T-cell (primary cell): ENCODE measurements at places on chromosomes 5 and 9.

DNA sequence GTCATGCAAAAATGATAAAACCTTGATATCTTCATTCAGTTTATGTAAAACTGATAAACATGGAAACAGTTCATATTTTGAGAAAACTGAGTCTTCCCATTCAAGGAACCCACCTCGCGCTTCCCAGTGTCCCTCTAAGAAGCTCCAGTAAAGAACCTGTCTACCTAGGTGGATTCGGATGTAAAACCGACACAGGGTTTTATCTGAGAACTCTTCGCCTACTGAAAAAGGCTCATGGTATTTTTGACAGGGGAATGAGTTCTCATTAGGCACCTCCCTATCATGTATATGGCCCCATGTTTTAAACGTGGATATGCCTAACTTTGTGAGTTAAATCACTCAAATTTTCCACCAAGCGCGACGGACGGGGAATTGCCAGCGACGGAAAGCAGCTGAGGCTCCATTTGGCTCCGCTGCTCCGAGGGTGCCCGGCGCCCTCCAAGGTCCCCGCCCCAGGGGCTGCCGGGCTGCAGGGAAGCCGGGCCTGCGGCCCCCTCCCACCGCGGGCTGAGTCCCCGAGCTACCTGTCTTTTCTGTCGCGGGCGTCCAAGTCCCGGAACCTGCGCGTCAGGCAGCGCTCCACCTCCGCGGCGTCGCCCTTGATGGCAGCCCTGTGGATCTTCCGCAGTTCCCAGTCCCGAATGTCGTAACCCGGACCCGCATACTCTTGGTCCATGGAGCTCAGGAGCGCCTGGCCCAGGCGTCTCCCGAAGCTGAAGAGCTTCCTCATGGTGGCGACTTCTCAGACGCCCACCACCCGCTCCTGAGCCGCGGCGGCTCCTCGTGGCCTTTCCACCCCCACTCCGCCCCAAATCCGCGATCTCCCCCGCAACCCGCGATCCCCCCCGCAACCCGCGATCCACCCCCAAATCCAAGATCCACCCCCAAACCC is 594 bp downstream of the ANKRD18A start:
- DNase-seq, result no peak

DNA sequence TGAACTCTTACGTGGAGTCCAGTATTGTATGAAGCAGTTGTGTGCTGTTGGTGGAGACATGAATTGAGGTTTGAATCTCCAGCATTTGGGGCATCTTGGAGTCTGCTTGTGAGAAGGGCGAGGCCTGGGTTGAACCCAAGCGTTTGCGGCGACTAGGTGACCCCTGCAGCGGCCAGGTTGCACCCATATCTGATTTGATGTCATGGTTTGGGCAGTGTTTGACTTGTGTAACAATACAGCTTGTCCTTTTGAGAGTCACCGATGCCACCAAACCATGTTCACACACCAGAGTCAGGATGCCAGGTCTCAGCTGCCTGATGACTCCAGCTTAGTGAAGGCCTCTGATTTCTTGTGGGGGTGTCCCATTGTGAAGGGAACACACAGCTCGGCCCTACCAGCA is 2.1 kb downstream of the TRAF2 start:
- DNase-seq, result no peak

DNA sequence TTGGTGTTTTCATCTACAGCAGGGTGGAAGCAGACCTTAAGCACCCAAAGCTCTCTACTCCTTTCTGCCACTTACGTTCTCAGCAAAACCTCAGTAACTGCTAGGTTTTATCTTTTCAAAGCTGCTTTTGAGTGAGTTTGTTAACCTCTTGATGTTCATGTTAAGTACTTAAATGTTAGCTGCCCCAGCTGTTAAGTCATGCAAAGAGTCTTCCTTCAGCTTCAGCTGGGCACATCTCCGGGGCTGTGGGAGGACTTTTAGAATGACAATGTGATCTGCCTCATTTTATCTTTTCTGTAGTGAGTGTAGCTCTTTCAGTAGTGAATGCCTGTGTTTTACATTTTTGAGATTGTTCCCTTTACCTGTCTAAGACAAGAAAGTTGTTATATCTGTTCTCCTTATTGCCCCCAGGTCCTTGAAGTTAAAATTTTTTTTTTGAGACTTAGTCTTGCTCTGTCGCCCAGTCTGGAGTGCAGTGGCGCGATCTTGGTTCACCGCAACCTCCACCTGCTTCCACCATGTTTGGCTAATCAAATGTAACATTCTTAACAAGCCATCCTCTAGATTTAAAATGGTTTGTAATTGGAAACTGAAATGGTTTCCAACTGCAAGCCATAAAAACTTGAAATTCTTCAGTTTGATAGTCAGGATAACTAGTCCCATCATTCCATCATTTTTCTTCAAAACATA is 19.6 kb downstream of the KDM4C start:
- DNase-seq, result no peak

- DNase-seq, result no peak
These were observed at the start of gene HSDL2 for GRCh38 chr9:112380102-112380824. HSDL2 (plus strand) TSS chr9:112380108; CDS start chr9:112380164, 56 bp downstream.

GRCh38 chr5:74109344-74109743 is 483.3 kb downstream of the ARHGEF28 start:
- no peak for DNase-seq

- no peak for DNase-seq
These were observed 576.1 kb downstream of the TLE4 start for GRCh38 chr9:80147866-80148265.

GRCh38 chr9:89153232-89154017 is 25.2 kb downstream of the SHC3 start:
- no peak for DNase-seq

DNA sequence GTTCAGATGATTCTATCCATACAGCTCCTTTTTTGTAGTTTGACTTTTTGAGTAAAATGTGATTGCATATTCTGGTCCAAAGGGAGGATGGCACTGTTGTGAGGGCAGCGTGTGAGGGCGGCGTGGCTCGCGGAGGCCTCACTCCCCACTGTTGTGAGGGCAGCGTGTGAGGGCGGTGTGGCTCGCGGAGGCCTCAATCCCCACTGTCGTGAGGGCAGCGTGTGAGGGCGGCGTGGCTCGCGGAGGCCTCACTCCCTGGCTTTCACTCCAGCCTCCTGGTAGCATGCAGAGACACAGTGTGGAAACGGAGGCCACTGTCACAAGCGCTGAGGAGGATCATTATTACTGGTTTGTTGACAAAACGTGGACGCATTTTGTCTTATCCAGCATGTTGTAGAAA is 79.0 kb downstream of the EHMT1 start:
- no peak for DNase-seq

DNA sequence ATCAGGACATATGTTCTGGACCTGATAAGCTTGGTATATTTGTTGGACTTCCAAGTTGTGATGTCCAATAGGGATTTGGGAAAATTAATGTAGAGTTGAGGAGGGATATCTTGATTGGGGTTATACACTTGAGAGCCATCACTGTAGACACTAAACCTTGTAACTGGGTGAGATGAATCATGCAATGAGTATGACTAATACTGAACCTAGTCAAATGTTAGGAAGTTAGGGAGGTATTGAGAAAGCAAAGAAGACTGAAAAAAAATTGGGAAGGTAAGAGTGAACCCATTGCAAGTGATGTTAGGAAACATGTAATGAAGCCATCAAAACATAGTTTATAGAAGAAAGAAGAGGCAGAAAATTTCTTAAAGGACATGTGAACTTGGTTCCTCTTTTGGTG is 668.4 kb upstream of the CDH9 start:
- no peak for DNase-seq

- DNase-seq, result no peak
These were observed 29.2 kb upstream of the RXRA start for GRCh38 chr9:134297083-134297410.

DNA sequence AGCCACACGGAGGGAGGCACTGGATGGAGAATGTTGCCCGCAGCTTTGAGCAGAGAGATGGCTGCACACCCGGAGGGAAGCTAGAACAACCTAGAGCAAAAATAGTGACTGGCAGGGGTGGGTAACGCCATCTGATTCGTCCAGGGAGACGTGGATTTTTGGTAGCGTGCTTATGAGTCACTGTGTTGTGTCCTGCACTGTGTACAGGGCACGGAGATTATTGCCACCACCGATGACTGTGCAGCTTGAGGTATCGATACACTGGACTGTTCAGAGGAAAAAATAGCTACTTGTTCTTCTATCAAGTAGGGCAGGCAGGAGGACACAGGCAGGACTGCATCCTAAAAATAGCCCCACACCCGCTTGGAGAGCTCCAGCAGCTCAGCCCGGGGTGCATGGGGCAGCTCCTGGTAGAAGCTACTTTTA is 6.0 kb downstream of the UBE2QL1 start:
- no peak for DNase-seq

DNA sequence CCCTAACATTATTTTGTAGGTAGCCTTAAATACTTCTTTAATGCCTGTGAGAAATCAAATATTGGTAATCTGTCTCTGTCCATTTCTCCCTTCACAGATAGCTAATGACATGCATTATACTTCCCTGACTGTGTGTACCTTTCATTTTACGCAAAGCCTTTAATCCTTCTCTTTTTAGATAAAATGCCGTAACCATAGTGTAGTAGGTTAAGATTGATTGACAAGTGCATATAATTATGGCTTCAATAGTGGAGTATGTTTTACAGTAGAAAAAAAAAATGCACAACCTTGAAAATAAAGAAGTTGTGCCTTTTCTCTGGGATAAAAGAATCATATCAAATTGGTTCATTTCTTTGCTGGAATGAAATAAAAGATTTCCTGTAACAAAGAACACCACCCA is 559.6 kb upstream of the GRAMD2B start:
- DNase-seq, result no peak

- no peak for DNase-seq
These were observed 151.6 kb downstream of the SLIT3 start for GRCh38 chr5:169149317-169149716.

DNA sequence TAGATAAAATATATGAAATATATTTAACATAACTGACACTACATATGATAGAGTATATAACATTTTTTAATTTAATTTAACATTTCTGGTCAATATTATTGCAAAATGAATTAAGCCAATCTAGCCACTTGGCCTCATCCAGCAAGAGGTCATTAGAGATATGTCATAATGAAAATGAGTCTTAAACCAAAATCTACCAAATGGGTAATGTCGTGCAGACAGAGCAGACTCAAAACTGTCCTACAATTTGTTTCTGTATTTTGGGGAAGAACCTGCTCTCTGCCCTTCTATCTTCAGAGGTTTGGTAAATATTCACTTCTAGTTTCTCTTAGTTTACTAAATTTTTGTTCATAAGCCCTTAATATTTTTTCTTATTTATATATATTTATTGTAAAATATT is 61.4 kb downstream of the ARHGEF28 start:
- no peak for DNase-seq

- peak; percentile 67 for DNase-seq
These were observed at the start of gene CAST for GRCh38 chr5:96661855-96662724. CAST (plus strand) TSS chr5:96662376; CDS start chr5:96662423, 47 bp downstream.

- no peak for DNase-seq
These were observed 25.1 kb downstream of the BARX1 start for GRCh38 chr9:93930070-93930469.

DNA sequence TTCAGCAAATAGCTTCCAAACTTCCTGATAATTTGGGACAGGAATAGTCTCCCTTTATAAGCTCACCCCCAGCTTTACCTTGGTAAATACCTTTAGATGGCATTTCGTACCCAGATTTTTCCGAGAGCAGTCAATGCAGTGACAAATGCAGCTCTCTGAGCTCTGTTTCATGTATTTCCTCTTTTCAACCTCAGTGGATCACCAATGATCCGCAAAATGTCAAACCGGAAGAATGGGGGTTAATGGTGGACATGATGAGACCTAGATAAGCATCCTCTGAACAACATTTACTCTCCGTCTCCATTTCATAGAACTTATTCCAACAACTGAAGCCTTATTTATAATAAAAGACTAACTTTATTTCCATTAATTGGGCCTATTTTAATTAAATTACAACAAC is 227.3 kb downstream of the MCTP1 start:
- no peak for DNase-seq

DNA sequence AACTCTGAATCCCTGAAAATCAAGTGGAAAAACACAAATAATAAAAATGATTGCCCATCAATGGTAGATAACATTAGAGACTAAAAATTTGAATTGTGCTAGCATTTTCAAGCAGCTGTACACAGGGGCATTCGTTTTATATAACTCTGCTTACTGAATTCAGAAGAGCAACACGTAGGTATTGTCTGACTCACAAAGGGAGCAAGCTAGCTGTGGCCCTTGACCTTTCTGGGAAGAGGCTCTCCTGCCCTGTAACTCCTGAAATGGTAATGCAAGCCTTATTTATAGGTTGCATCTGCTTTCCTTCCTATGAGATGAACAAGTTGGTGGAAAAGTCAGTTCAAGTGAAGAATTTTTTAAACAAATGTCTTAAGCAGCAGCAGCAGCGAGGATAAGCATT is 218.7 kb upstream of the EFNA5 start:
- no peak for DNase-seq

DNA sequence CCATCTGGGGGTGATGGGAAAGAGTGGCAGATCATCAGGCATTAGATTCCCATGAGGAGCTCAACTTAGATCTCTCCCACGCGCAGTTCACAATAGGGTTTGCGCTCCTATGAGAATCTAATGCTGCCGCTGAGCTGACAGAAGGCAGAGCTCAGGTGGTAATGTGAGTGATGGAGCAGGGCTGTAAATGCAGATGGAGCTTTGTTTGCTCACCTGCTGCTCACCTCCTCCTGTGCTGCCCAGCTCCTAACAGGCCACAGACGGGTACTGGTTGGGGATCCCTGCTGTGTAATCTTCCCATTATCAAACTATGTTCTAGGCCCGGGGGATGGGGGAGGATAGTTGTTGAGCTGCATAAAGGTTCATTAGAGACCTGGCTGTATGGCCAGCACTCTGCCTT is 58.4 kb downstream of the UGCG start:
- no peak for DNase-seq

GRCh38 chr5:109690975-109691574 is 1.3 kb downstream of the MAN2A1 start:
- DNase-seq, result peak; percentile 66
